ENCODE measurements at places on chromosomes 6 and 20.
A peak's percentile ranks its signal among the peaks of the same experiment; 100 is the strongest.

- no peak for DNase-seq
Observed at GRCh38 chr20:9363673-9364072, 150.7 kb upstream of the LAMP5 start.

- DNase-seq: peak; percentile 22
Observed at GRCh38 chr6:26088344-26088743, 1.1 kb downstream of the HFE start.

DNA sequence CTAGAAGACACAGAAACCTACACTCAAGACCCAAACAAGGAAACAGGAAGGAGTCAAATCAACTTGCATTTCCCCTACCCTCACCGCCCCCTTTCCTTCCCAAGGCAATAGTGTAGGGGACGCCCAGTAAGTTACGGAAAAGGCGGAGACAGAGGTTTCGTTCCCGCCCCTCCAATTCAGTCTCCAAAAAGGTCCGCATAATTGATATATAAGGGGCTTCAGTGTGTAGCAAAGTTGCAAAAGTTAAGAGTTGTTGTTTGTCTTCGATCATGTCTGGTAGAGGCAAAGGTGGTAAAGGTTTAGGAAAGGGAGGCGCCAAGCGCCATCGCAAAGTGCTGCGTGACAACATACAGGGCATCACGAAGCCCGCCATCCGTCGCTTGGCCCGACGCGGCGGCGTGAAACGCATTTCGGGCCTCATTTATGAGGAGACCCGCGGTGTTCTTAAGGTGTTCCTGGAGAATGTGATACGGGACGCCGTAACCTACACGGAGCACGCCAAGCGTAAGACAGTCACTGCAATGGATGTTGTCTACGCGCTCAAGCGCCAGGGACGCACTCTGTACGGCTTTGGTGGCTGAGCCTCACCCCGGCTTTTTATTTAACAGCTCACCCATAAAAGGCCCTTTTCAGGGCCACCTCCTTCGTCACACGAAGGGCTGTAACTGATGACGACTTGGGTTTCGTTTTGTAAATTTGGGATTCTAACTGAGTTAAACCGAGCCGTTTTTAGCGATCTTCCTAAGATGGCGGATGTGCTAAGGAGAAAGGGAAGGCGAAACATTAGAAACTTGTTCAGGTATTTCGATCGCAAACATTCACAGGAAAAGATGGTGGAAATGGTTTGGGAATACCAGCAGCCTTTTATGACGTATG, 124.6 kb upstream of the BTN3A2 start:
- DNase-seq: peak; percentile 94

DNA sequence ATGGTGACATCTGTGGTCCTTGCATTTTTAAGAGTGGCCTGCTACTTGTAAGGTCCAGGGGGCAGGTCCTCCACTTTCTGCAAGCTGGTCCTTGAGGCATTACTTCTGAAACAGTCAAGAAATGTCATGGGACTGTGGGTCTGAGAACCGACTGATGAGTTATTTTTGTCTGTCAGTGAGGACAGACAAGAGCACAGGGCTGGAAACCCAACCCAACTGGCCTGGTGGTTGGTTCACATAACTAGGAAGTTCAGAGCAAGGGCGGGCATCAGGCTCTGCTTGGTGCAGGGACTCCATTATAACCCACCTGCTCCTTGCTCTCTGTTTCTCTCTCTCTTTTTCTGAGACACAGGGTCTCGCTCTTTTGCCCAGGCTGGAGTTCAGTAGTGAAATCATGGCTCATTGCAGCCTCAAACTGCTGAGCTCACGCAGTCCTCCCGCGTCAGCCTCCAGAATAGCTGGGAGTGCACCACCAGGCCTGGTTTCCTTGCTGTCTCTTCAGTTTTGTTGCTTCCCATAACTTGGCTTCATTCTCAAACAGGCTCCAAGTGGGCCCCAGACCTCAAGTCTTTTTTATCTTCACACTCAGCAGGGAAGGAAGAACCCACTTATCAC, 9.2 kb downstream of the CST3 start:
- no peak for DNase-seq

GRCh38 chr6:30681766-30682142, 4.7 kb downstream of the PPP1R18 start:
- DNase-seq: no peak

DNA sequence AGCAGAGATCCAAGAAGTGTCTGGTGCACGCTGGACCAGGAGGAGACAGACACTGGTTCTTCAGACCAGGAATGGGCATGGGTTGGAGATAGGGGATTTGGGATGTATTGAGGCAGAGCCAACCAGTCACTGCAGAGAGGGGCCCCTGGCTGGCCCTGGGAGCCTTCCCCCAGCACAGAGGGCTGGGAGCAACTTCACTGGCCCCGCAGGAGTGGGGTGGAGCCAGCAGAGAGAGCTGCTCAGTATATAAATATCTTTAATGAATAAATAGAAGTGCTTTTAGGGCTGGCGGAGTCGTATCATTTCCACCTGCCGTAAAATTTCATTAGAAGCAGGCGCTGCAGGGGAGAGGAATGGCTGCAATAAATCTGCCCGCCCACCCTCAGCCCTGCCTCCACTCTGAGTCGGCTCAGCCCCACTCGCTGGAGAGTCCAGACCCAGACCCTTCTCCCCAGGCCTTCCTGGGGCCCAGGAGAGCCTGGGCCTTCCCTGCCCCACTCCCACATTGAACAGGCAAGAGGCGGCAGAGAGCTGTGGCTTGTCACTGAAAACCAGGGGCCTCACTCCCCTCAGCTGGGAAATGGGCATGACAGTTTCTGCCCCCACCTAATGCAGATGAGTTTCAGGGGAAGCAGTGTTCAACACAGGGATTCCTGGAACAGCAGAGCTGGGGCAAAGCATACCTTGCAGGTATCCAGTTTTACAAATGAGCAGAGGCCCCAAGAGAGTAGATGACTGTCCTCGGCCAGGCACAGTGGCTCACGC, 23.9 kb upstream of the VSTM2L start:
- DNase-seq: no peak

DNA sequence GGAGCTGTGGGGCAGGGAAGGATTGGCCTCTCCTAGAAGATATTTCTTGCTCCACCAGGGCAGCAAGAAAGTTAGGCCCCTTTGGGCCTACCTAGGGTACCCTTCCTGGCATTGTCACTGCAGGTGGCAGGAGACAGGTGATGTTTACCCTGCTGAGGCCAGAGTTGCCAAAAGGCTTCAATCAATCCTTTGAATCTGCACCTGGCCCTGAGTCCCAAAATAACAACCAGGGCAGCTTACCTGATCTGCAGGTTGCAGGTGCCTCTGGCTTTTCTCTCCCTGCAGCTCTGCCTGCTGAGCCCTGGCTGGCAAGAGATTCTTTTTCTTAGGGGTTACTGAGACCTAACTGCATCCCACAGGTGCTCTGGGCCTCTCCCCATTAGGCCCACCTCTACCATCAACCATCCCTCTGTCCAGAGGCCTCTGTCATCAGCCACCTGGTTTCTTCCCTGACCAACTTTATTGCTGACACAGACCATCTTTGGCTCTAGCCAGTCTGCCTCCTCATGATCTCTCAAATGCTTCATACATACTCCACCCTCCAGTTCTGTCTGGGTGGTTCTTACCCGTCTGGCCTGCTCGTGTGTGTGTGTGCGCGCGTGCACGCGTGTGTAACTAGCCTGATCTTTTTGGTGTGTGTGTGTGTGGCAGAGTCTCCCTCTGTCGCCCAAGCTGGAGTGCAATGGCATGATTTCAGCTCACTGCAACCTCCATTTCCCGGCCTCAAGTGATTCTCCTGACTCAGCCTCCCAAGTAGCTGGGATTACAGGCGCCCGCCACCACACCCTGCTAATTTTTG, 13.7 kb downstream of the BCL2L1 start:
- DNase-seq: no peak

GRCh38 chr6:157714153-157714490, 108.9 kb upstream of the SNX9 start:
- DNase-seq: peak; percentile 50

DNA sequence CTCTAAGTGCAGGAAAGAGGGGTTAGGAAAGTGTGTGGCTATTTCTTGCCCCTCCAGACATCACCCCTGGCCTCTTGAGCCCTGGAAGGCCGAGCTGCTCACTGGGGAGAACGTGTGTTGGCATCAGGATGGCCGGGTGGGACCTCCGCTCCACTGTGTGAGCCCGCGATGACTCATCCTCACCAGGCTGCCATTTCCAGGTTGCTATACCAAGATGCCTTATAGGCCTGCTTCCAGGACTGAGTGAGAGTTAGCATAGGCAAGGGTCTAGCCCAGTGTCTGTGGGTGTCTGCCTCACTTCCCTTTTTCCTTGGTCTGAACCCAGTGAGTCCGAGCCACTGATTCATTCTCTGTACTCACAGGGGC, 105.0 kb downstream of the MRPL14 start:
- peak; percentile 20 for DNase-seq

DNA sequence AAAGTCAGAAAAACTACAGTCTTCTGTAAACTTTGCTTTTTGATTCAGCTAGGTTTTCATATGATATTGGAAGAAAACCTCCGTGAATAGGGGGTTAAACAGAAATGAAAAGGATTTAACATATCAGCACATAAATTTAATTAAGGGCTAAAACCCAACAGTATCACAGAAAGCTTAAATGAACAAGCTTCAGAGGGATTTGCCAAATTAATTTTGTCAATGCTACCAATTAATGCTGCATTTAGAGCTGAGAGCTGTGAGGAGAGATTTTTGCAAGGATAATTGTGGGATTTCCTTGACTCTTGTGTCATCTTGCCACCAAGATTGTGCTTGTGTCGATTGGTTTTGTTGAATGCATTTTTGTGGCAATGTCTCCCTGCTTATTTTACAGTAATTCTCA, 379.9 kb downstream of the CD109 start:
- DNase-seq: no peak

GRCh38 chr20:57664924-57665588, 44.8 kb downstream of the PMEPA1 start:
- DNase-seq: no peak

DNA sequence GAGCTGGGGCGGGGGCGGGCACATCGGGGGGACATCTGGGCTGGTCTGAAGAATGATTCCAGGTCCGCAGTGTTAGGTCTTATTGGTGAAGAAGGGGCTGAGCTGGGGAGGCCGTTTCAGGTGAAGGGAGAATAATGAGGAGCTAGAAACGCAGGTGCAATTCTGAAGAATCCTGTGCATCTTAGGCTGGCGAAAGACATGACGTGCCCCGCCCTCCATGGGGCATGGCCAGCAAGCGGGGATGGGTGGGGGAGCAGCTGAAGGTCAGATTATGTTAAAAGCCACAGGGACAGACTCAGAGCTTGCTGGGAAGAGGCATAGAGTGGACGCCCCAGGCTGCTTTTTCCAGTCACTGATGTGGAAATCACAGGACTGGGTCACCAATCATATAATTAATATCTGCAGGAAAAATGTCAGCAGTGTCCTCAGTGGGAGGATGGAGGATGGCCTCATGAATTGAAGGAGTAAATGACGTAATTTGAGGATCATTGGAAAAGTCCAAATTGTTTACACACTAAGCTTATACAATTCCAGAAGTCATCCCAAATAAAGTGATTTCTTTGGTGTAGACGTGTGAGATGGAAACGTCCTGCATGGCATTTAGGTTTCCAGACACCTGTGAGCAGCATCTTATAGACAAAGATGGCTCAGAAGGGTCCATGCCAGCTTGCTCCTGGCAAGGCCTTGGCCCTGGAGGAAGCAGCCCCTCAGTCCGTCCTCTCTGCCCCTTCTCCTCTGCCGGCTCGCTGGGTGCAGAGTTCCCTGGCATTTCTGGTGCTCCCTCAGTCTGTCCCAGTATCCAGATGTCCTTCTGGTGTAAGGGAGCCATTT, 109.6 kb upstream of the FRMD1 start:
- no peak for DNase-seq

GRCh38 chr20:49326026-49326425, 48.2 kb upstream of the ZNFX1 start:
- no peak for DNase-seq

DNA sequence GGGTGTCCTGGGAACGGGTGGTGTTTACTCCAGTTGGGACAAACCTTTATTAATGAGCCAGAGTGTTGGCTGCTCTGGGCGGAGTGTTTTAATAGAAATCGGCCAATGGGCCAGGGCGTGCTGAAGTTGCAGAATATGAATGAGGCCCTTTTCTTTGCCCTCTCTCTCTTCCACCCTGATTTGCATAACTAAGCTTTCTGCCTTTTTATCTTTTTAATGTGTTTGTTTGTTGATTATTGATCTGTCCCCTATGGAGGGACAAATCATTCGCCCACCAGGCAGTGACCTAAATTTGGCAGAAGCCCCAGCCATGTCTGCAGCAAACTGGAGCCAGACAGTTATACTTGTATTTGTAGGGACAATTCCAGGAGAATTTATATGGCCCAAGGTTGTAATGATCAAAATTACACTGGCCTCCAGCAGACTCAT, 420.9 kb downstream of the PREX1 start:
- no peak for DNase-seq

GRCh38 chr20:46399401-46399800, 7.0 kb downstream of the ELMO2 start:
- no peak for DNase-seq

- DNase-seq: no peak
Observed at GRCh38 chr6:11722220-11722619, 56.4 kb downstream of the ADTRP start.

DNA sequence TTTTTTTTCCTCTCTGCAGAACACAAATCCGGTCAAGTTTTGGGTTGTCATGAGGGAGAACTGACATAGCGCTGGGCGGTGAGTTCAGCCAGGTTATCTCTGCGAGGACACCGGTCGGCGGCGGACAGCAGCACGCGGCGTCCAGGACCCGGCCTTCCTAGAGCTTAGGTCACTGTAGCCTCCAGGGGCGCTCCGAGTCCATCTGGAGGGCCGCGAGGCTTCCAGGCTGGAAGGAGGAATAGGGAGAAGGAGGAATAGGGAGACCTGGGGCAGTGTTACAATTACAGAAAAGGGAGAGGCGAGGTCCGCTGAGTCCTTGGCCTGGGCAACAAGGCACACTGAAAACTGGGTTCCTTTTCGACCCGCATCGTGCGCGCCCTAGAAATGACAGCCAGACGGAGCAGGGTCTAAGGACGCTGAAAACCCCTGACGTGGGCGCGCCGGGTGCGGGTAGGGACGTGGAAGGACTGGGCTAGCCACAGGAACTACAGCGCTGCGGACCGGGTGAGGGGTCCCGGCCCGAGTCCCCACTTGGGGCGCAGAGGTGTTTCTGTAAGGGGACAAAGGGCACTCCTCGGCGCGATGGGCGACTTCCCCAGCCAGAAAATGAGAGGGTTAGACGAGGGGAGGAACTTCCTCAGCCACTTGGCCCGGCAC, 536 bp upstream of the FNDC1 start:
- DNase-seq: peak; percentile 21

DNA sequence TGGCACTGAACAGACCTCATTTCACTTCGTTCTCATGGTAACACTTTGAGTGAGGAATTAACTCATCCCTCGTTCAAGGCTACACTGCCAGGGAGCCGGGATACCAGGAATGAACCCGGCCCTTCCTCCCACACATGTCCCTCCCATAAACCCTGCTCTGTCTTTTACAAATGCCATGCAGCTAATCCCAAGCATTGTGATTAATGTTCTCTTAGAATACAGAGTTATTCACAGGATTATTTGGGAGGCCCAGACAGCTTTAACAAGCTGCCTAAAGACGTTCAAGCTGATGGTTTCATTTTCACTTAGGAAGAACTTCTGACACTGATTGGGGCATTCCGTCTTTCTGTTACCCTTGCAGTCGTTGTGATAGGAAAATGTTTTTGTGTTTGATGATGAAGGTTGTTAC, 42.5 kb upstream of the CD83 start:
- peak; percentile 33 for DNase-seq

All from HCEC 1CT (cell line).